MV-4-11 (cell line): ENCODE measurements at places on chromosomes 13 and 19.

- no peak for DNase-seq
Measured at GRCh38 chr19:39045506-39045905, 13.2 kb upstream of the FBXO27 start.

- DNase-seq: no peak
Measured at GRCh38 chr19:12035220-12036172, at the start of gene ZNF433. TSS of gene ZNF433 (minus strand) at chr19:12035679. CDS start at chr19:12035539, 140 bp downstream.

GRCh38 chr13:74530011-74530410 lies 395.8 kb upstream of the KLF12 start:
- no peak for DNase-seq

- DNase-seq: no peak
Measured at GRCh38 chr19:45336696-45337251, 3.8 kb upstream of the KLC3 start.

- no peak for DNase-seq
Measured at GRCh38 chr13:93955904-93956303, 523.6 kb downstream of the DCT start.

DNA sequence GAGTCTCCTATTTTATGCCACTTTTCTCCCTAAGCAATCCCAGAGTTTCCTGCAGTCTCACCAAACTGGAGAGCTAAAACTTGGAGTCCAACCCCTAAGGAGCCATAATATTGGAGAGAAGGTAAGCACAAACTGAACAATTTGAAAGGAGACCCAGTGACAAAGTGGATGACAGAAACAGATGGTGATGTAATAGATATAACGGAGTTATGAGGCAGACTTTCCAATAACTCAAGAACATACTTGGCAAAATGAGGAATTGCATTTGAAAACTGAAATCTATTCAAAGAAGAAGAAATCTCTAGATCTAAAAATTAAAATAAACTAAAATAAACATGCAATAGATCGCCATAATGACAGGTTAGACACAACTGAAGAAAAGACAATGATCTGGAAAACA lies 200.9 kb upstream of the MIR17HG start:
- no peak for DNase-seq

DNA sequence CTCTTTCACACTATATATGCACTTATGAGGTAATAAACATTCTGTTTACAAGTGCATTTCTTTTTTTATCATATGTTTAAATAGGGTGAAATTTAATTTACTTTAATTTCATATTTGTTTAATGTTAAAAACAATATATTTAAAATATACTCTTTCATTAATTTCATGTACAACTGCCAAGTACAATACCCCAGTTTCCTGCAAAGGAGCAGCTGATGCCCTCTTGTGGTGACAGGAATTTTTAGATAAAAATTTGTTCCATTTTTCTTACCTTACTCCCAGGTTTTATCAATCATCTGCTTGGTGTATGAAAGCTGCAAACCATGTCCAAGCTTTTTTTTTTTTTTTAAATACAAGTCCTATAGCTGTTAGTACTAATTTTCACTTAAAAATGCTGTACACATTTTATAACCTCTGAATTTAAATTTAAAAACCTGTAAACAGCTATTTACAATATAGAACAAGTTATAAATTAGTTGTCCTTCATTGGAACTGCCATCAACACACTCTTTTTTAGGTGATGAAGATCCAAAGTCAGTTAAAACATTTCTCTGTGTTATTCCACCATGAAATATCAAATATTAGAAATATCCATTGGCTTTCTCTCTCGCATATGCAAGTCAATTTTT lies 4.9 kb downstream of the PCDH20 start:
- peak; percentile 1 for DNase-seq

GRCh38 chr13:33665626-33666175 lies 152.2 kb upstream of the RFC3 start:
- no peak for DNase-seq

GRCh38 chr19:2113439-2114211 lies 16.9 kb downstream of the IZUMO4 start:
- DNase-seq: no peak

GRCh38 chr19:5149508-5149907 lies 180.6 kb downstream of the KDM4B start:
- DNase-seq: no peak

- peak; percentile 26 for DNase-seq
Measured at GRCh38 chr13:29067306-29067945, 247.3 kb downstream of the MTUS2 start.

DNA sequence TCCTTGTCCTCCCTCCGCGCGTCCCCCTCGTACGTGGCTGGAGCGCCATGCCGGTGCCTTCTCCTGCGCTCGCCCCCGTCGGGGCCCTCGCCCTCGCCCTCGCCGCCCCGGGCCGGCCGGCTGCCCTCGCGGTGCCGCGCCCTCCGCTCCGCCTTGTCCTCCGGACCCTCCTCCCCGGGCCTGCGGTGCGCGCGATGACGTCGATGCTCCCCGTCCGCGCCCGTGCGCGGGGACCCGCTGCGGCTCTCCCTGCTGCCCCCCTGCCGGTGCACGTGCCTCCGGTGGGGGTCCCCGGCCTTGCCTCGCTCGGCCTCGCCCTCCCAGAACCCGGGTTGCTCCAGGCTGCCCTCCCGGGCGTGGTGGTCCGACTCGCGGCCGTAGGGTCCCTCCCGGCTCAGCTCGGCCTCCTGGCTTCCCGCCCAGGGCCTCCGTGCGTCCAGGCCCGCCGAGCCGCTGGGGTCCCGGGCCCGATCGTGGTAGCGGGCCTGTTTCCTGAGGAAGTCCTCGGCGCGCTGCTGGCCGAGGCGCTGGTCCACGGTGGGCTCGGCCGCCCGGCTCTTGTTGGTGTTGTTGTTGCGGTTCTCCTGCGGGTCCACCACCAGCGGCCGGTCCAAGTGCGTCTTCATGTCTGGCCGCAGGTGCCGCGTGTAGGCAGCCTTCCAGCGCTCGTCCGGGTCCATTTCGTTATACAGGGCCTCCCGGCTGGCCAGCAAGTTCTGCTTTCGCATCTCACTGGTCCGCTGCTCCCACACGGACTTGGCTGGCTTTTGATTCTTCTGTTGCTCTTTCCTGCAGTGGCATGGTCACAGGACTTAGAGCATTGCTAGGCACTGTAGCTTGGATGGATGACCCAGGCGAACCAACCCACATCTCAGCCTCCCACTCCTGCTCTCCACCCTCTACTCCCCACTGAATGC lies 148.6 kb downstream of the IER2 start:
- no peak for DNase-seq

- no peak for DNase-seq
Measured at GRCh38 chr19:6717036-6717435, 3.4 kb downstream of the C3 start.

- no peak for DNase-seq
Measured at GRCh38 chr19:7751157-7751783, 3.9 kb upstream of the CD209 start.

DNA sequence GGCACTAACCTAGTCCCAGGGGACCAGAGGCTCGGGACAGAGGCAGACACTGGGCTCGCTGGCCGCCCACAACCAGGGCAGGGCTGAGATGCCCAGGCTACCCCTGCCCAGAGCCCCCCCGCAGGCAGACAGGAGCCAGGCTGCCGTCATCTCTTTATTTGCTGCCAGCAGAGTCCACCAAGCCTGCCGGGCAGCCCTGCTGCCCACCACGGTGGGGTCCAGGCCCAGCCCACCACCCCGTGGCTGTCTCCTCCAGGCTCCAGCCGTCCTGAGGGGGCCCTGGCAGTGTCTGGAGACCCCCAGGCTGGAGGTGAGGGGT lies 5.0 kb downstream of the TEKTIP1 start:
- DNase-seq: no peak

DNA sequence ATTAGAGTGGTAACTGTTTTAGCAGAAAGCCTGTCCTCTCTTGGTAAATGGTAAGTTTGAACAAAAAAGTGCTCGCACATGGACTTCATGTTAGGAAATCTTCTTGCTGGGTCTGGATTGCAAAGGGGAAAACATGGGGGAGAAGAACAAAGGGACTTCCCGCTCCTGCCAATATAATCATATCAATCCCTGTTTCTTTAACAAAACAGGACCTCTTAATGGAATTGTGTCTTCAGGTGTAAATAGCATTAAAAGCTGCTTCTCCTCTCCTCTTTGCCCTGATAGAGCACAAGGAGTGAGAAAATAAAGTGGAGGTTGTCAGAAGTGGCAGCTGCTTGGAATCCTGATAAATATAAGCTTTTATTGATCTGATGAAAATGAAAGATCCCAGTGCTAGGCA lies 20.4 kb upstream of the ZNF536 start:
- DNase-seq: no peak

DNA sequence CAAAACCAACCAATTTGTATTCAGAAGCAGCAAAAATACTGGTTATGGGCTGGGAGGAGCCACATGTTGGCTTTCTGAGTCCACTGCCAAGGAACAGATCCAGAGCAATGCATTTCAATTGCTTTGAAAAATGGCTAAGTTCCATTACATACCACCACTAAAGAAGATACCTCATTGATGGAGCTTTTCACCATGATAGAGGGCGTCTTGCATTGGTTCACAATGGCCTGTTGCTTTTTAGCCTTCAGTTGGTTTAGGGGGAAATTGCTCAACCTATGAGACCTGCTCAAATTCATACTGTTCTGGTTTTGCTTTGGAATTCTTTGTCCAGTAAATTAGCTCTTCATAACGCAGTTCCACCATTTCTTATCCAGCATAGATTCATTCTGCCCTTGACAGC lies 21.2 kb upstream of the CPB2 start:
- no peak for DNase-seq

DNA sequence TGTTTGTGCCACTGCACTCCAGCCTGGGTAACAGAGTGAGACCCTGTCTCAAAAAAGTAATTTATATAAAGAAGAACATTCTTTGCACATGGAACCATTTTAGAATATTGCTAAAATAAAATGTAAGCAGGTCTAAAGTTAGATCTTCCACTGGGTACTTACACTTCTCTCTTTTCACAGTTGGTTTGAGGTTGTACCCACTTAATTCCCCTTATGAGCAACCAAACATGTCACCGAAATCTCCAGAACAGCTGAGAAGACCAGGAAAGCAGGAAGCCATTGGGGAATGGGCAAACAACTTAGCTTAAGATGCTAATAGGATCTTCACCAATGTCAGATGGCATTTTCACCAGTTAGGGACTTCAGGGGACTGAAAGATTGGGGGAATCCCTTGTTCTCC lies 18.8 kb downstream of the NLRP4 start:
- DNase-seq: peak; percentile 83

DNA sequence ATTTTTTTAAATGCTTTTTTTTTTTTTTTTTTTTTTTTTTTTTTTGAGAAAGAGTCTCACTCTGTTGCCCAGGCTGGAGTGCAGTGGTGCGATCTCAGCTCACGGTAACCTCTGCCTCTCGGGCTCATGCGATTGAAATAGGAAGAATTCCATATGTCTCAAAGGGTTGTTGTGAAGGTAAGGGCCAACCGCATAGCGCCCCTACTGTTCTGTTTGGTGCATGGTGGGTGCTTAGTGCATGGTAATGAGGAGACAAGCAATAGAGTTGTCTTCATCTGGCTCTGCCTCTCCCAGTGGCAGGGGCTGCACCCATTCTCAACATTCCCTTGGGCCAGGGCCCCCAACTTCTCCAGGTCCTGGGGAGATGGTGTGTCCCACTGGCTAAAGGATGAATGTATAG lies 68.7 kb downstream of the RASL11A start:
- peak; percentile 33 for DNase-seq

DNA sequence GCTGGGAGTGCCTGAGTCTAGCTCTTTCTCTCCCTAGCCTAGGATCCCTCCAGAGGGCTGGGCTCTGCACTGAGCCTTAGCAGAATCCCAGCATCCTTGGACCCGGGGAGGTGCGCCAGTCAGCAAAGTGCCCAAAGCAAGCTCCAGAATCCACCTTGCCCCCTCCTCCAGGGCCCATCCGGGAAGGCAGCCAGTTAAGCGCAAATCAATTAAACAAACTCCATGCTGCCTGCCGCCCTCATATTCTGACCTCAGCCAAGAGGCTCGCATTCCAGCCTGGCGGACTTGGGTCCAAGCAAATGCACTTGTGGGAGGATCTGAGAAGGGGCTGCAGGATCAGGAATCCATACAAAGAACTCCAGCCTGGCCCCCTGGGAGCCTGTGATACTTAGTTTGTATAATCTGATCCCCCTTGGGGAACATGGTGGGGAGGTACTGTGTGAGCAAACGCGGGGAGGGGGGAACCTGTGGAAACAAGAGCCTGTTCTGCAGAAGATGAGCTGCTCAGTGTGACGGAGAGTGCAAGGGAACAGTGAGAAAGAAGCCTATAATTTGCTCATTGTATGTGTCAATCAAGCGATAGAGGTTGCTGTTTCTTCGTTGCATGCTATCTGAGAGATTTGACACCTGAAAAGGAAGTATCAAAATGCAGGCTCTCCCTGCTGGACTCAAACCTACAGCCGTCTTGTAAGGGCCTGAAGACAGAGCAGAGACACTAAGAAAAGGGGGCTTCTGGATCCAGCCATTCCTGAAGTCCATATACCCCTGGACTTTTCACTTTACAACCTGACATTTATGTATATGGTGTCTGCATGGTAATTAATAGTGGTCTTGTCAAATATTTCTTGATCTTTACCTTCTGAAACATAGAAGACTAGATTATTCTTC lies 29.4 kb downstream of the ZNRF4 start:
- no peak for DNase-seq

DNA sequence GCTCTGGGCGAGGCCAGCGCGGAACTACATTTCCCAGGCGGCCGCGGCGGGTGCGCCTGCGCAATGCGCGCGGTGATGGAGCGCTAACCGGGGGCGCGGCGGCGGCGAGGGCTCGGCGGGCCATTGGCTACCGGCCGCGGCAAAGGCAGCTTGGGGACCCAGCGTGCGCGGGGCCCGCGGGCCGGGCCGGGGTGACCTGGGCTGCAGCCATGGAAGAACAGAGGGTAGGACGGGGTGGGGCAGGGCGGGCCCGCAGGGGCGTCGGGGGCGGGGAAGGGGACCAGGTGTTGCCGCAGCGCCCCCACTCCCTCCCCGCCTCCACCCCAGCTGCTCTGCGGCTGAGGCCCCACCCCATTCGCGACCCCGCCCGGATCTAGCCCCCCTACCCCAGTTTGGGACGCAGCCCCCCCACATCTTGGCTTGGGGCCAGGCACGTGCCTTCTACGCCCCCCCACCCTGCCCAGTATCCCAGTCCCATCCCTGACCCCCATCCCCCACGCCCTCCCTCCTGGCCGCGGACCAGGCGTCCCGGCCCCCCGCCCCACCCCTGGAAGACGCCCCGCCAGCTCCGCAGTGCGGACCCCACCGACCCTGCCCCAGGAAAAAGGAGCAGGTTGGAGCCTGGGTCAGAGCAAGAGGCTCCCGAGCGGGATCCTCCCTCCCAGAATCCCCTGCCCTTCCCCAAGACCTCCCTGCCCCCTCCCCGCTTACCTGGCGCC lies at the start of gene FSD1:
Gene FSD1 (plus strand): TSS at position 61 of the 719 bp plus-strand sequence. CDS start 149 bp downstream, at position 210.
- no peak for DNase-seq

GRCh38 chr19:43425567-43426392 lies 11.1 kb downstream of the TEX101 start:
- DNase-seq: peak; percentile 50

GRCh38 chr19:49387936-49388372 lies at the start of gene KASH5:
TSS of gene KASH5 (plus strand) at chr19:49388249. CDS start at chr19:49390884, 2,635 bp downstream.
- peak; percentile 99 for DNase-seq

DNA sequence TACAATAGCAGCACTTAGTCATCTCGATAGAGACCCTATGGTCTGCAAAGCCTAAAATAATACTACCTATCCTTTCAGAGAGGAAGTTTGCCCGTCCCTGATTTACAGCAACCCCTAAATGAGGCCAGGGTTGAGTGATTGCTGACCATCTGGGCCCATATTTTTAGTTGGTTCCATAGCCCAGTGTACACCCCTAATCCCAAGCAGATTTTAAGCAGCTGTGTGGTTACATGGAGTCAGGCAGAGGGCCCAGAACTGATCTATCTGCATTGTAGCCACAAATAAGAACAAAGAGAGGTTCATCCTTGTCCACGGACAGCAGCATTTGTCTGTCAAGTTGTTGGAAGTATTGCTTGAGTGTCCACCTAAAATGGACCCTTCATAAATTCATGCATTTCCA lies 148.2 kb downstream of the DCT start:
- DNase-seq: no peak
